ENCODE measurements at places on chromosomes 6 and 20.

DNA sequence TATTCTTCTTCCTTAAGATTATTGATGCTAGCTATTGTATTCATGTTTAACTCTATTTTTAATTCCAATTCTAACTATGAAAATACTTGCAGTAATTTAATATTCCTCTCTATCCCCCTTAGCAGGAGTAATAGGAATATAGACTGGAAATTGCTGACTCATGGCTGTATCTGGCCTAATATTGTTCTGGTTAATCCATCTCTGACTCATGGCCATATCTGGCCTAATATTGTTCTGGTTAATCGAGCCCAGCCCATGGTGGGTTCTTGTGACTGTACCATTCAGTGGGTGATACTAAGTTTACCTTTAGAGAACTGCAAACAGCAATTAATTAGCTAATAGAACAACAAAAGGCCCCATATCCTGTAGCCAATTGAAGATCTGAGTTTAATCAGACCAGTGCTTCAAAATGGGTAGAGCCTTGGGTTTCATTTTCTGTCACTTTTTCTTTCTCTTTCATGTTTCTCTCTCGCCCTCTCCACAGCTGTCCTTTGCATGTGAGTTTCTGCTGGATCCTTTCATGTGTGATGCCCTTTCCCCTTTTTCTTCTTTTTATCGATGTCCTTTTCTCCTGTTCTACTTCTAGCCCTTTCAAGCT, 50.6 kb downstream of the SLC22A3 start:
- DNase-seq = peak; percentile 19

- no peak for DNase-seq
Measured at GRCh38 chr6:82033631-82034211, 213.8 kb downstream of the IBTK start.

GRCh38 chr6:105884426-105884825, 201.7 kb upstream of the PRDM1 start:
- no peak for DNase-seq

- no peak for DNase-seq
Measured at GRCh38 chr6:85429346-85429745, 20.5 kb upstream of the NT5E start.

GRCh38 chr6:134114489-134114888, 62.1 kb upstream of the SLC2A12 start:
- no peak for DNase-seq

GRCh38 chr20:51118216-51118615, 95.3 kb upstream of the KCNG1 start:
- DNase-seq = no peak

DNA sequence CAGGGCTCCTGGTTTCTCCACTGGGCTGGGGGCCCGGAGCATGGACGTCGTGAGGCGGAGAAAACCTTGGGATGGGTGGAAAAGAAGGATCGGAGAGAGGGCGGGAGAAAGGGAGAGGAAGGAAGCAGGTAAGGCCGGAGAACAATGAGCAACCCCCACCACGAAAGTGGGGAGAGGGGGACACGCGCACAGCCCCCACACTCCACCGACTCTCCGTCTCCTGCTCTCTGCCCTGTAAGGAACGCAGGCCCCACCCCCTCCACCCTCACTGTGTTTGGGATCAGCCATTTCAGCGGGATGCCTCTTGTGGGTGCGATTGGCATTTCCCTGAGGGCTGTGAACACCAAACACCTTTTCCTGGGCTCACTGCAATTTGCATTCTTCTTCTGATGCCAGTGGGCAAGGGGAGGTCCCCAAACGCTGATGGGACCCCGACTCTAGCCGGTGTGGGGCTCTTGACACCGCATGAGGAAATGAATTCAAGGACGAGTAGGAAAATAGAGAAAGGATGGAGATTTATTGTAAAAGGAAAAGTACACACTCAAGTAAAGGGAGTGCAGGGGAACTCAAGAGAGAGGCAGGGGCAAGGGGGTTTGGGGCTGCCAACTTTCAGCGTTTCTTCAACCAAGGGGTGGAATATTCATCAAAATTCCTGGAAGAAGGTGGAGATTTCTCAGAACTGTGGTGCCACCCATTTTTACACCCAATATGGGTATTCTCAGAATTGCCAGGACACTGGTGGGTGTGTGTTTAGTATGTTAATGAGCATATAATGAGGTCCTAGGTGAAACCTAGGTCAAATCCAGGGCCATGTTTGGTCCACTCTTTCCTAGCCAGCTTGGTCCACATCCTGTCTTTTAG, 13.1 kb upstream of the RAET1L start:
- DNase-seq = peak; percentile 44

- peak; percentile 81 for DNase-seq
Measured at GRCh38 chr20:19757487-19758132, 448 bp upstream of the RIN2 start.

- no peak for DNase-seq
Measured at GRCh38 chr20:35049776-35050352, 42.7 kb downstream of the TRPC4AP start.

- DNase-seq = no peak
Measured at GRCh38 chr20:3093861-3094361, 9.4 kb upstream of the AVP start.

DNA sequence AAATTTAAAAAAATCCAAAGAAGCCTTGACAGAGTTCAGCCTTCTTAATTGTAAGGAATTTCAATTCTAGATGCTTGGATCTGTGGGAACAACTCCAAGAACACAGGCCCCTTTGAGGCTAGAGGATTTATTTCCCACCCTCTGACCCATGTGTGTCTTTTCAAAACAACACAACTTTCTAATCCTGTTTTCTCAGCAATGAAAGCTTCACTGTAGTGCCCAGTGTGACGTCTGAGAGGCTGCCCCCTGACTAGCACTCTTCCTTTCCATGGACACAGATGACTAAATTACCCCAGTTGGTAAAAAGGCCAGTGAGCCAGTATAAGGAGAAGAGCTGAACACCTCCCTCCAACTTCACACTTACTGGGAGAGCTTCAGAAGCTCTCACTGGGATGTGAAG, 16.5 kb upstream of the CCR6 start:
- no peak for DNase-seq

- DNase-seq = no peak
Measured at GRCh38 chr20:46063652-46064054, 26.1 kb downstream of the NCOA5 start.

GRCh38 chr20:33460711-33461110, 17.1 kb upstream of the SNTA1 start:
- no peak for DNase-seq

- DNase-seq = peak; percentile 83
Measured at GRCh38 chr6:24283043-24283985, 74.5 kb downstream of the DCDC2 start.

GRCh38 chr6:52389626-52390360, 27.8 kb downstream of the PAQR8 start:
- DNase-seq = peak; percentile 73

- DNase-seq = peak; percentile 98
Measured at GRCh38 chr6:158853072-158853879, 34.1 kb upstream of the EZR start.

- DNase-seq = no peak
Measured at GRCh38 chr6:139758209-139758611, 383.8 kb upstream of the CITED2 start.

GRCh38 chr6:82567621-82568020, 204.0 kb downstream of the TPBG start:
- DNase-seq = peak; percentile 14

DNA sequence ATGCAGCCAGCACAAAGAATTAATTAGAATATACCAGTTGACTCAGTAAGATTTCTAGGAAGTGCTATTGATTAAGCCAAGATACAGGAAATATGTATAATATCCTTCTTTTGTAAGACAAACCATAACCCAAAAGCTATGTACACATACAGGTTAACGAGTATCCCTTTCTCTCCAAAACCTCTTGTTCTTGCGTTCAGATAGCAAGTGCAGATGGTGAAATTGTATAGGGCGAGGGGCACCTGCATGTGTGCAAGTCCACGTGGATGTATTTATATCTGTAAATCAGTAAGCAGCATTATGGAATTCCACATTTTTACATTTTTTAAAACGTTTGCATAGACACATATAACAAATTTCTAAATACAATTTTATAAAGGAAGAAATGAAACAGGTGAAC, 228.6 kb downstream of the TBXT start:
- no peak for DNase-seq

DNA sequence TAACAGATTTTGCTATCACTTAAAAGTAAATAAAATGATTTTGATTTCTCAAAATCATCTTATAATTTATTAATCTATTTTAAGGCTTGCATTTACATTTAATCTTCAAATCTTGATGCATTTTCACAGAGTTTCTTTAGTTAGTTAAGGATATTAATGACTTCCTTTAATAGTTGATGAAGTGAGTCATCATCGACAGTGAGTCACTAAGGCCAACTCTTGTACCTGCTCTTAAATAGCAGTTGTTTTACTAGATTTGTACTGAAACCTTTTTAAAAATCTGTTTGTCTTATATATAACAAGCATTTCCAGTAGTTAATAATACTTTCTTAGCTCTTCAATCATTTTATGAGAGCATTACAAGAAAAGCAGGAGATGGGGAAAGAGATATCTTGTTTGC, 191.7 kb downstream of the ESR1 start:
- DNase-seq = peak; percentile 54

DNA sequence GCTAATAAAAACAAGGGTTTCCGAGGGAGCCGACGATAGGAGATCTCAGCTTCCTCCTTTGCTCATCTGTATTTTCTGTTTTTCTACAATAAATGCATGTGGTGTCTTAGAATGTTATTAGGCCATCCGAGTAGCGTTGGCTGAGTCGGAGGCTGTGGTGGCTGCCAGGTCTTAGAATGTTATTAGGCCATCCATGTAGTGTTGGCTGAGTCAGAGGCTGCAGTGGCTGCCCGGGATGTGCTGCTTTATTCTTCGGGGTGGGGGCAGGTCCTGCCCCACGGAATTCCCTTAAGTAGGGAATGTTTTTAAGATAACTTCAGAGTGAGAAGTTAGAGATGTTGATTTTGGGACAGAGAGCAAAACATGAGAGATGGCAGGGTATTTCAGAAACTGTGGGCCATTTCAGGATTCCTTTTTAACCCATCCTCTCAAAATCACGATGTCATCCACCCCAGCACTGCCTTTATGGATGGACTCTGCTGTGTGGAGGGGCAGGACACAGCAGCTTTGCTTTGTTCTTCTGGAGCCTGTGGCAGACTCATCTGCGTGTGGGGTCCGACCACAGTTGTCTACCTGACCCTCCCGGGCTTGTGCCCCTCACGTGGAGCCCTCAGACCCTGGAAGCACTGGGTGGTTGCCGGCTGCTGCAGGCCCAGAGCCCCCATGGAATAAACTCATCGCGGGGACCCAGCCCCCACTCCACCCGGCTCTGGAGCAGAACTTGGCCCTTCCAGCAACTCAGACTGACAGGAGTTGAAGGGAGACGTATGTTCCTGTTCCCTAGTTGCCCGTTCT, 20.4 kb downstream of the OSBPL2 start:
- DNase-seq = peak; percentile 74

- no peak for DNase-seq
Measured at GRCh38 chr6:7631466-7631865, 41.5 kb downstream of the SNRNP48 start.

DNA sequence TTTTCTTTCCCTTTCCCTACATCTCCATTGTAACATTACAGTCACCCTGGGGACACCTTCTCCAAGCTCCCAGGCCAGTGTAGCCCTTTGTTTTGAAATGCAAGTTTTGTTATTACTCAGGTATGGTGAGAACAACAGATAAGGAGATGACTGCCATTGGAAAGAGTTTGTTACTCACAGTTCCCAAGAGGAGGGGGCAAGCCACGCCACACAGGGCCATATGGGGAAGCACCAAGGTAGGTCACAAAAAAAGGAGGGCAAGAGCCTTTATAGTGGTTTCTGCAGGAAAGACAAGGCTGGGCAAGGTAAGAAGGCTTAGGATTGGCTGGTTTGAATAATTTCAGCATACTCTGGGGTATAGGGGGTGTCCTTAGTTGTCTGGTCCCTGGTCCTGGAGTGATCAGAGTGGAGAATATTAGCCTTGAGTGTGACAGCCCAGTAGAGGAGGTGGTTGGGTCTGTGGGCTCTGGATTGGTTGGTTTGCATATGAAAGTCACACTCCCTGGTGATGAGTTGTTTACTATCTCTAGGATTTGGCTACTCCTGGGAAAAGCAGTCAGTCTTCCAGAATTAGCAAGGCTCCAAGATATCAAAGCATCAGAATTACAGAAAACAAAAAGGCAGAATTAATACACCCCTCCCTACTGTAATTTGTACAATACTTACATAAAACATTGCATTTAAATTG, 33.1 kb upstream of the SMLR1 start:
- DNase-seq = no peak

GRCh38 chr6:42193491-42193894, 1.3 kb downstream of the GUCA1B start:
- no peak for DNase-seq

- peak; percentile 81 for DNase-seq
Measured at GRCh38 chr6:75230484-75231325, 12.9 kb downstream of the COX7A2 start.

DNA sequence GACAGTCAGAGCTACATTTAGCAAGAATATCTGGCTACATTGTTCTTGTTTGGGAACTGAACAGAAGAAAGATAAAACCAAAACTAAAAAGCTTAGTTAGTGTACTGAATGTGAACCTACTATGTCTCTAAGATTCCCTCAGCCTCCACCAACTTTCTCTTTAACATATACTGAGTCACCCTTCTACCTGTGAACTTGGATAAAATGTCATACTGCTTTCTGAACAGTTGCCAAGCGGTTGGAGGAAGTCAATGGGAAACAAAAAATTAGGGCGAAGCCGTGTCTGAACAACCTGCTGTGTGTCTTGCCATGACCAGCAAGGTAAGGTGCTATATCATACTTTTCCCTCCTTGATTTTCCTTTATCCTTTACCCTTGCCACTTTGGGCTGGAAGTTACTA, 243.5 kb downstream of the BTBD9 start:
- no peak for DNase-seq

DNA sequence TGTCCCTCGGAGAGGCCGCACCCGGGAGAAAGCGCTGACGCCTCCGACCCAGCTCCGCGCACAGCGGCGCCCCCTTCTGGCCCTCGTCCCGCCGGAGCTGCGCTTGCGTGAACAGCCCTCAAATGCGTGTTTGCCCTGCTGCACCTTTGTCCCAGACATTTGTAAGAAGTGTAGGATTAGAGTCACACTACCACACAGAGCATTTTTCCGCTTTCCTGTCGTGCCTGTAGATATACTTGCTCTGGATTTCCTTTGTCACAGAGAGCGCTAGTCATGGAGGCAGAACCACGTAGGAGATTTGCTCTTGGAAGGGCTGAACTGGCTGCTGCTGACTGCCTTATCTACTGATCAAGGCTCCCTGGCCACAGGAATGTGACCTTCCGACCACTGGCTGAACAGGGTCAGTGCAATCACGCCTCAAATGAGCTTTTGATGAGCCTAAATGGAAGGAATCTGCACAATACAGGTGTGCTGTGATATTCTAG, 62.3 kb downstream of the PAX1 start:
- no peak for DNase-seq

GRCh38 chr6:158817728-158818580, 1.2 kb downstream of the EZR start:
- DNase-seq = peak; percentile 89

GRCh38 chr20:48831718-48832404, 4.1 kb upstream of the PREX1 start:
- DNase-seq = peak; percentile 83

All from ELR (cell line).